ENCODE measurements at places on chromosomes 3 and 15.

DNA sequence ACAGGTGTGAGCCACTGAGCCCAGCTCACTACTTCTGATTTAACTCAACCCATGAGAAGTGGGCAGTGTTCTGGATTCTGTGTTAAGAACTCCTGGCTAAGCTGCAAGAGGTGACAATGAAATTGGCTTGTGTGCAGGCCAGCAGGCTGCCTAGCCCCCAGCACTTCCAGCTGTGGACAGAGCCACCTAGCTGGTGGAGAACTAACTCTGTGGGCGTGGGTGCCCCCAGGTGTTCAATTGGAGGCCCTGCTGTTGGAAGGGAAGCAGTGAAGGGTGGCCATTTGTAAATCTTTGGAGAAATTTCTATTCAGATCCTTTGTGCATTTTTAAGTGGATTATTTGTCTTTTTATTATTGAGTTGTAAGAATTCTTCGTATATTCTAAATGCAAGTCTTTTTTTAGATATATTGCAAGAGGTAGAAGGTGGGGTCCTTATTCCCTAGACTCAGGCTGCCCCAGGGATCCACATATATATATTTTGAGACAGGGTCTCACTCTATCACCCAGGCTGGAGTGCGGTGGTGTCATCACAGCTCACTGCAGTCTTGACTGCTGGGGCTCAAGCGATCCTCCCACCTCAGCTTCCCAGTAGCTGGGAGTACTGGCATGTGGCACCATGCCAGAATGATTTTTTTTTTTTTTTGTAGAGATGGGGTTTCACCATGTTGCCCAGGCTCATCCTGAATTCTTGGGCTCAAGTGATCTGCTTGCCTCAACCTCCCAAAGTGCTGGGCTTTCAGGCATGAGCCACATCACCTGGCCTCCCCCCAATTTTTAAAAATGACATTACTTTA is 7.2 kb upstream of the SCAMP5 start:
- peak; percentile 66 for DNase-seq

DNA sequence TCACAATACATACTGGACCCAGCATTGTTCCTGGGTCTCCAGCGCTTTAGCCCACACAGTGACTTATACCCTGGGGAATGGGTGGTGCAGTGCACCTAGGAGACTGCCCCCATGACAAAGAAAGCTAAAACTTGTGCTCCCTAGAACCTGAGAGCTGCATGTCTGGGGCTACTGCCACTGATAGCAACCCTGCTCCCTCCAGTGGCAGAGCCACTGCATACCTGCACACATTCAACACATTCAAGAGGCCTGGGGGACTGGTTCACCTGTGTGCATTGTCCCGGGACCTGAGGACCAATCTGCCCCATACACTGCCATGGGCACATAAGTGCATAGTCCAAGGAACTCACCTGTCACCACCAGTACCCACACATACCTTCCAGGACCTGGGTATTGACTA is 302.7 kb upstream of the MANF start:
- no peak for DNase-seq

- DNase-seq: no peak
Observed at GRCh38 chr3:42960282-42960681, 18.8 kb upstream of the GASK1A start.

GRCh38 chr15:47959617-47960413 is 161.0 kb upstream of the SLC24A5 start:
- DNase-seq: no peak

- DNase-seq: no peak
Observed at GRCh38 chr15:71301958-71302621, 186.8 kb downstream of the THSD4 start.

DNA sequence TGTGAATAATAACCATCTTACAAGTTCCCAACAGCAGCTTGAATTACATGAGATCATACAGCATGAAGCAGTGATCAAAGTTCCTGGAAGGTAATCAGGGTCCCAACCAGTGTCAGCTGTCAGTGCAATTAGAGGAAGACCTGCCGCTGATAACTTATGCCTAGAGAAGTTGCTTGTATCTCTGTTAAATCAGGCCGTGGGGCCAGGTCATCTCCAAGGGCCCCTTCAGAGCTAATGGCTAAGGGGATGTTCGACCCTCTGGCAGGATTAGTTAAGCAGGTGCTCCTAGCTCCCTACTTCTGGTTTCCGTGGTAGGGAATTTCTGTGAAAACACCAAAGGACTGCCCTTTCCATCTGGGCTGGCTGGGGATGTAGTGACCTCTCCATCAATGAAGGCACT is 251.0 kb downstream of the FAM43A start:
- no peak for DNase-seq

GRCh38 chr3:69008980-69009379 is 4.5 kb downstream of the EOGT start:
- no peak for DNase-seq

DNA sequence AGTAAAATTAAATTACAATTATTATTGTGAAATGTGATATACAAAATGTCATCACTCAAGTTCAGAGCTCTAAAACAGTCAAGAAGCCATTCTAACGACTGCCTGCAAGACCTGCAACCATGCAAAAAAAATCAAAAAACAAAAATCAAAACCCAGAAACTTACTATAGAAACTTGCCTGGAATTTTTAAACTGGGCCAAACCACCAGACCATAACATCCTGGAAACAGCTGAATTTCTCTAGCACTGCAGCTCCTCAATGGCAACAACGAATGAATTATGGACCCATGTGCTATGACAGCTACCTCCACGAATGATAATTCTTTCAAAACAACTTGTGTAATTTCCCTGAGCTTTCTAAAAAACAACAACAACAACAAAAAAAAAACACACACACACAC is 130.0 kb upstream of the KCNMB2 start:
- no peak for DNase-seq

DNA sequence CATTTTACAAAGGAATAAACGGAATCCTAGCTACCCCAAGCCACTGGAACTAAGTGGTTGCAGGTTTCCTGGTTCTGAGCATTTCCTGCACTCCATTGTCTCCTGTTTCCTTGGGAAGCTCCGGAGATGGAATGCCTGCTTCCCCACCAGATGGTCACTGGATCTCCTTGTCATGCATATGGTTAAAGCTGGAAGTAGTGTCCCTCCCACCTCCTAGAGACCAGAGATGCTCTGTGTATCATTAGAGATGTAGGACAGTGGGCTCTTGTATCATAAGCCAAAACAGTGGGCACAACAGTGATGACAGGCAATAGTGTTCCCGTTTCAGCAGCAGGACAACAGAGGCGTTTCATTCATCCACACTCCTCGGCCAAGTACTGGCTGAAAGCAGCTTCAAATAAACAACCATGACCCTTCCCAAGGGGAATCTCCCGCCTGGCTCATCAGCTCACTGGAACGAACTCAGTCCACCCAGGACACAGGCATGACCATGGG is 136.2 kb upstream of the EIF1B start:
- no peak for DNase-seq

DNA sequence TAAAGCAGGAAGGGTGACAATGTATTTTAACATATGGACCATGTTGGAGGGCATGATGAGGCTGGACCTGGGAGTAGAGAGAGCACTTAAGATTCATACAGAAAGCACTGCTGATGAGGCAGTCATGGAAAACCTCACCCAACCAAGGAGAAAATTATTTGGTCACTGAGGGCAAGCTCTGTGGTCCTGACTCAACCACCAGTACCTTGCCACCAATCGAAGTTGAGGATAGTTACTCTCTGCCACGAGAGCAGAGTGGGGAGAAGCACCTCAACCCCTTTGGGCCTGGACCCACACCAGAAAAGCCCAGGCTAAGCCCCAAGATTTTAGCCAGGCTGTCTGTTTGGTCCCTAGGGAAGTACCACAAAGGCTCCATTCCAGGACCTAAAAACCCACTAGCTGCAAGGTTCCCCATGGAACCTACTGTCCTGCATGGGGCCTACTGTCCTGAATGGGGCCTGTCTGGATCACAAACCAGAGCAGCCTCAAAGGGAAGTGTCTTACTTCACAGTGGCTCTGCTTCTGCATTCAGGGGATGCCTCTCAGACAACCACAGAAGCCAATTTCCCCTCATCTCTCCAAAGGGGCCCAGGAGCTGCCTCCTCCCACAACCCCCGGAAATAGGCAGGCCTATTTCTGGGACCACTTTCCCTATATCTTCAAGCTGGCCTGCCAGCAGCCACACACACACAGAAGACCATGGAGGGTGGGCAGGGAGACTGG is 4.2 kb downstream of the CCDC71 start:
- no peak for DNase-seq

- peak; percentile 51 for DNase-seq
Observed at GRCh38 chr15:63491116-63491827, 13.1 kb upstream of the USP3 start.

- no peak for DNase-seq
Observed at GRCh38 chr3:56980243-56980642, 80.2 kb upstream of the SPATA12 start.

DNA sequence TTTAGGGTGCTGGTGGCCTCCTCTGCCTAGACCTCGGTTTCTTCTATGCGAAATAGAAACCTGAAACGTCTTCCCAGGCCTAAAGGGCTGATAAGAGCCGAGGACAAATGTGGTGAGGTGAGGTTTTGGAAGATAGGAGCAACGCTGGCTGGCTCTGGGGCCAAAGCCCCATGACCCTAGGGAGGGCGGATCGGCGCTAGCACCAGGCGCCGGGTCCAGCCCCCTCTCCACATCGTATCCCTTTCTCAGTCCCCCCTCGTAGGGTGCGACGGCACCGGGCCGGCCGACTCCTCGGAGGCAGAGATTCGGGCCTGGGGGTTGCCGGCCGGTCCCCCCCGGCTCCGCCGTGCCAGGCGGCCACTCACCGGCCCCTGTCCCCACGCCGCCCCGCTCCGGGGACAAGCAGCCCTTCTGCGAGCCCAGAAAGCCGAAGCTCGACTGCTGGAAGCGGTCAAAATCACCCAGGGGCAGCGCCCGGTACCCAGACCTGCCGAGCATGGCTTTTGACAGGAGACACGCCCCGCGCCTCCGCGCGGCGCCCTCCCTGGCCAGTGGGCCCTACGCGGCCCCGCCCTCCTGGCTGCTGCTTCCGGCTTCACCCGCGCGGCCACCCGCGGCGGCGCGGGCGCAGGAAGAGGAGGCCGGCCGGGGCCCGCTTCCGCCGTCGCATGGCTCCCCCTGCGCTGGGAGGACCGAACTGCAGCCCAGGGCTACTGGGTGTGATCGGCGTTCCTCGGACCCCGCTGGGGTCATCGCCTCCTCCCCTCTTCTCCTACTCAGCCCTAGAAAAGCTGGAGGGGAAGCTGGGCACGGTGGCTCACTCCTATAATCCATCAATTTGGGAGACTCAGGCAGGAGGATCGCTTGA is at the start of gene STOML1:
Gene STOML1 (minus strand): TSS at position 570 of the 868 bp plus-strand sequence. CDS start 72 bp downstream, at position 498.
- peak; percentile 95 for DNase-seq

- no peak for DNase-seq
Observed at GRCh38 chr3:81872566-81872965, 111.1 kb upstream of the GBE1 start.

DNA sequence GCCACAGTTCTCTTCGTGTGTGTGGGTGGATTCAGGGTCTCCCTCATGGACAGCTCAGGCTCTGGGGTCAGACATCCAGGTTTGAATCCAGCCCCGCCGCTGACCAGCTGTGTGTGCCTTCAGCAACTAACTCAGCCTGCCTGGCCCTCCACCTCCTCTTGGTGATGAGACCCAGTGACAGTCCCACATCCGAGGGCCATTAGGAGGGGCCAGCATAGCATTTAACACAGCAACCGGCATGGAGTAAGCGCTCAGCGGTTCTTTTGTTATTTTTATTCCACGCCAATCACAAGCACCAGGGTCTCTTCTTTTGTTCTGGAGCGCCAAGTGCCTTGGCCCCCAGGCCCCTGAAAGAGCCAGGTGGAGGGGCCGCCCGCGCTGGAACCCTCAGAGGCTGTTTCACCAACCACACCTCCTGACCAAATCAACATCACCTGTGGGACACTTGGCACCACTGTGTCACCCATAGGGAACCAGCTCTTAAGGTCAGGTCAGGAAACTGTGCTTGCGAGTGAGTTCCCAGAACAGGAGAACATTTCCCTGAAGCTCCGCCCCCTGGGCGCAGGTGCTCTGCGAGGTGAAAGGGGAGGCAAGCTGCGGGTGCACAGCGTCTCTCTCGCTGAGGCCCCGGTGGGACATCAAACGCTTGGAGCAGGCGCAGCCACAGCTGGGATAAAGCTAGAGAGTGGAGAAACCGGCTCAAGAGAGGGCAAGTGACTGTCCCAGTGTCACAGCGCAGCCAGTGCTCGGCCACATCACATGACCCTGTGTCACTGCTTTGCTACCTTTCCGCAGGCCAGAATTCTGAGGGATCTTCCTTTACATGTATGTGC is 311.3 kb downstream of the UACA start:
- DNase-seq: no peak

GRCh38 chr3:184543843-184544512 is 17.6 kb upstream of the EPHB3 start:
- DNase-seq: peak; percentile 93

DNA sequence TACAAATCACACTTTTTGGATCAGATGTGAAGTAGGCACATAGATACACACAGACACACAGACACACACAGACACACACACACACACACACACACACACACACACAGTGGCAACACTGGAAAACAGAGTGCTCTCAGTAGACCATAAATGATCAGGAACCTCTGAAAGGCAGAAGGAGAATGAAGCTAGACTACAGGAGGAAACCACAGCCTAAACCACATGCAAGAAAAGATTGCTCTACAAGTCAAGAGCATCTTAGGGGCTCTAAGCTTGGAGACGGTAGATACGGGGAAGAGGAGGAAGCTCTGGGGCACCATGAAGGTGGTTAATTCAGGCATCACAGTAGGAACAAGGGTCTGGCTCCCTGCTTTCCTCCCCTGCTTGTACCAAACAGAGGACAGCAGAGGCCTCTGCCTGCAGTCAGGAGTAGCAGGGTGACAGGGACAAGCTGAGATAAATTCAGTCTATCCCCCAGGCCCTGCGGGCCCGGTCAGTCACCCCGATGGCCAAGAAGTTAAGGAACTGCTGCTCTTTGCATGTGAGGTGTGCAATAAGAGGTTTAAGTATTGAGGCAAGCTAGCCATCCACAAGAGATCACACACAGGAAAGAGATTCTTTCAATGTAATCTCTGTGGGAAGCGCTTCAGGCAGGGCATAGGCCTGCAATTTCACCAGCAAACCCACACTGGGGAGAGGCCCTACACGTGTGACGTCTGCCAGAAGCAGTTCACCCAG is 23.5 kb upstream of the ARPIN start:
- no peak for DNase-seq

GRCh38 chr15:69871511-69872134 is 226.1 kb downstream of the TLE3 start:
- no peak for DNase-seq

DNA sequence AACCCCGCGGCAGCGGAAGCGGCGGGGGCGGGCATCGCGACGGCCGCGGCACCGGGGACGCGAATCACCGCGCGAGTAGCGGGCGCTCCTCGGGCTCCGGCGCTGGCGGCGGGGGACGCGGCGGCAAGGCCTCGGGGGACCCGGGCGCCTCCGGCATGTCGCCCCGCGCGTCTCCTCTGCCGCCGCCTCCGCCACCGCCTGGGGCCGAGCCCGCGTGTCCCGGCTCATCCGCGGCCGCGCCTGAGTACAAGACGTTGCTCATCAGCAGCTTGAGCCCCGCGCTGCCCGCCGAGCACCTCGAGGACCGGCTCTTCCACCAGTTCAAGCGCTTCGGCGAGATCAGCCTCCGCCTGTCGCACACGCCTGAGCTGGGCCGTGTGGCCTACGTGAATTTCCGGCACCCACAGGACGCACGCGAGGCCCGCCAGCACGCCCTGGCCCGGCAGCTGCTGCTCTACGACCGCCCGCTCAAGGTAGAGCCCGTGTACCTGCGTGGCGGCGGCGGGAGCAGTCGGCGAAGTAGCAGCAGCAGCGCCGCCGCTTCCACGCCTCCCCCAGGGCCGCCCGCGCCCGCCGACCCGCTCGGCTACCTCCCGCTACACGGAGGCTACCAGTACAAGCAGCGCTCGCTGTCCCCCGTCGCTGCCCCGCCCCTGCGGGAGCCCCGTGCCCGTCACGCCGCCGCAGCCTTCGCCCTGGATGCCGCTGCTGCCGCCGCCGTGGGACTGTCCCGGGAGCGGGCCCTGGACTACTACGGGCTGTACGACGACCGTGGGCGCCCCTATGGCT is 675 bp downstream of the RBM15B start:
- no peak for DNase-seq
